Fibroblast of villous mesenchyme (primary cell): ENCODE measurements at places on chromosomes 4 and X. TPM values are rescaled to one million over a fixed set of nuclear protein-coding genes. Genes with fewer than 3 reads are reported as not detected.

- DNase-seq = no peak
Observed at GRCh38 chrX:13697455-13697854, 8.5 kb downstream of the RAB9A start.

DNA sequence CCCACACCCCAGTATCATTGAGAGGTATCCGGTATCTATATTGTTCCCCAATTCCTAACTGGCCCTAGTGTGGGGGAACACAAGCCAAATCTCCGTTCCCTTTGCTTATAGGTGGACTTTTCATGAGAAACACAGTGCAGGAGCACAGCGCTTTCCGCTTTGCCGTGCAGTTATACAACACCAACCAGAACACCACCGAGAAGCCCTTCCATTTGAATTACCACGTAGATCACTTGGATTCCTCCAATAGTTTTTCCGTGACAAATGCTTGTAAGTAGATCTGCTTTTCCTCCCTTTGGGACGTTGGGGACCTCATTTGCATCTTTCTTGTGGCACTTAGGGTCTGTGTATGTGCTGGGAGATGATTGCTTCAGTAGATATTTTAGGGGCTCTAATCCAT is 1.6 kb downstream of the GRIA3 start:
- DNase-seq = no peak

GRCh38 chr4:156830351-156830750 is 141.2 kb downstream of the PDGFC start:
- DNase-seq = no peak

DNA sequence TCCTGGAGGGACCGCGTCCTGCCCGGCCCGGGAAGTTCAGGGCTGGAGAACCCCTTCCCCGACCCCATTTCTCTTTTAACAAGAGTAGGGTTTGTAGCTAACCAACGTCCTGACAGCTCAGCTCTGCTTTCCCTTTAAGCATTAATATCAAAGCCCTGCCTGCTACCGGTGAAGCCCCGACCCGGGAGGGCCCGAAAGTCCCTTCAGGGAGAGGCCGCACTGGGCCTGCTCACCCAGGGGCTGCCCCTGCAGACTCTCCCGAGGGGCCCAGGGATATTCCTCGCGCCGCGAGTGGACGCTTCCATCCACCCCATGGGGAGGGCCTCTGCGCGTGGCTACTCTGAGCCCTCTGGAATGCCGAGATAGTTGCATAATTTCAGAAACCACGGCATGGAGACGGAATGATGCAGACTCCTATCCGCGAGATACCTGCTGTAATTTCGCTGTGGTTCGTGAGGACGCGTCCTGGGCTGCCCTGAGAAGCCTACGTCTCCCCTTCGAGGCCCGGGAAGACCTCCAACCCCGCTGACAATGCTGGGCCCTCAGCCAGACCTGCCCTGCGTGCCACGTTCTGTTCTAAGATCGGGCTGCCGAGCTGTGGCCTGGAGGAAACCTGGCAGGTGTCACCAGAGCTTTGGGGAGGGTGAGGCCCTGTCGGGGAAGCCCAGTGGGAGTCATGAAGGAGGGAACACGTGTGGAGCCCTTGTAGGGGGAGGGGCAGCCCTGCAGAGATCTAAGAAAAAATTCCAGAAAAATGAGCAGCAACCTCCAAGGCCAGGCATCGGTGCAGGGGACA is 999 bp upstream of the CTBP1 start:
- peak; percentile 69 for DNase-seq

Gene CXXC4
- 0.32 and 0.43 TPM in 2 replicates for total RNA-seq

Gene MFAP3L
- total RNA-seq = 0.86 and 1.3 TPM in 2 replicates

- peak; percentile 3 for DNase-seq
Observed at GRCh38 chrX:132716006-132716405, 227.2 kb upstream of the MBNL3 start.

- no peak for DNase-seq
Observed at GRCh38 chr4:118760092-118760491, 74.9 kb downstream of the METTL14 start.

Gene FAT4
- 35.1 and 44.9 TPM in 2 replicates for total RNA-seq

DNA sequence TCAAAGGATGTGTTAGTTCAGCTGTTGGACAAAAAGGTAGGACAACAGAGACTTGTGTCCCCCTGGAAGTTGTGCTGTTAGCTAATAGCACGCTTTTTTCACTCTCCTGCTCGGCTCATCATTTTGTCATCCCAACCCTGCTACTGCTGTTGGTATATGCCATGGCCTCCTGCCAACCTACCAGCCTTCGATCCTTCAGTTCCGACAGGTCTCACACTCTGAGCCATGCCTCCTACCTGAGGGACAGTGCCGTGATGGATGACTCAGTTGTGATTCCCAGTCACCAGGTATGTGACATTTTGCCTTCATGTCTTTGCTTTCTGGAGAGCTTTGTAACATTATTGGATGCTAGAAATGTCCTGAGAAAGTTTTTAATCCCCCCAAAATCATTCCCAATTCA is 268.1 kb downstream of the ANK2 start:
- no peak for DNase-seq

Gene NUP62CL
- under 0.01 TPM in 1 of 2 replicates, not detected in the other for total RNA-seq

Gene BOD1L1
- 21.9 and 23.7 TPM in 2 replicates for total RNA-seq

Gene F8
- 2.2 and 2.3 TPM in 2 replicates for total RNA-seq

GRCh38 chr4:22680065-22680642 is 12.6 kb upstream of the GBA3 start:
- DNase-seq = no peak

- peak; percentile 78 for DNase-seq
Observed at GRCh38 chr4:108965016-108965415, 202.2 kb upstream of the ETNPPL start.

Gene S100G
- not detected in 2 replicates for total RNA-seq

Gene UCP1
- total RNA-seq = not detected in 2 replicates

- DNase-seq = no peak
Observed at GRCh38 chr4:115121351-115122043, 8.1 kb upstream of the NDST4 start.

- no peak for DNase-seq
Observed at GRCh38 chr4:41750626-41751448, 2.3 kb upstream of the PHOX2B start.

DNA sequence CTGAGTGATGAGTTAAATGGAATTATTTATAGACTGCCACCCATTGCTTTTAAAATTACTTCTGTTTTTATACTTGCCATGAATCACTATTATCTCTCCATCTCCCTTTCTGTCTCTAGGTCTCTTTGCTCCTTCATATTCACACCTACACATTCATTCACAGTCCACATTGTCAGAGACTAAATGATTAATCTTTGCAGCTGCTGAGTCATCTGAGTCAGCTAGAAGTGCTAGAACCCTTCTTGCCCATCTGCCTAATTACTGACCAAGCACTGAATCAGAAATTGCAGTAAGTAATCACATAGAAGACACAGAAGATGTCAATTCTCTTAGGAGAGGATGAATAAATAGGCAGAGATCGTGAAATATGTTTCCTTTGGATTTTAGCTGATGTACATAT is 31.6 kb upstream of the RPS6KA6 start:
- DNase-seq = no peak

DNA sequence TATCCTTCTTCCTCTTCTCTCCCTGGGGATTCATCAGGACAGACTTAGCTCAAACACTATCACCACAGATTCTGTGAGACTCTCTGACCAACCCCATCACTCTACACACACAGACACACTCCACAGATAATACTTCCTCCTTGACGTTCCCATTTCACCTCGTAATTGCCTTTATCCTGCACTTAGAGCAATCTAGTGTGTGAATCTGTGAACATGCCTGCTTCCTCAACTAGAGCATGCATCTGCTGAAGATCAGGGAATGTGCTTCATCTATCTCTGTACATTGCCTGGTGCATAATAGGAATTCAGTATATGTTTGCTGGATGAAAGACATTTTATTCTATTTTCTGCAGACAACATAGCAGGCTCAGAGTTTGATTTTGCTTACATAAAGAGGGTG is 25.1 kb upstream of the HS6ST2 start:
- no peak for DNase-seq

Gene BRCC3
- total RNA-seq = 8.4 and 11.2 TPM in 2 replicates

GRCh38 chrX:94854251-94854650 is 1180.2 kb downstream of the FAM133A start:
- no peak for DNase-seq

- DNase-seq = no peak
Observed at GRCh38 chrX:154751669-154752271, 893 bp upstream of the GAB3 start.

DNA sequence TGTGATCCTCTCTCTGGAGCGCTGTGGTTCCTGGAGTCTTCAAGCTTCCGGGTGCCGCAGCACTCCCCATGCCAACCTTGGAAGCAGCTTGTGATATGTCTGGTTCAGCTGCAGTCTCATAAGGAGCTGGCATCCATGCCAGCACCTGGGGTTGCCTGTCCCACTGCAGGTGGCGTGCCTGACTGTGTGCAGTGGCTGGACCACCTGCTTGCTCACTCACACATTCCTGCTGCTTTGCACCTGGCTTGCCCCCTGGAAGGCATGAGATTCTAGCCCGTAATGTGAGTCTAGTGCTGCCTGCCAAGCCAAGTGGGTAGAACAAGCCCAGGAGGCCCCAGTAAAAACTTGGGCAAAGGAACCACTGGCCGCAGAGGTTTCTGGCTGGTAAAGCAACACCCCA is 687.2 kb upstream of the AADAT start:
- no peak for DNase-seq
